ENCODE measurements at places on chromosomes 2 and 18. TPM values are rescaled to one million over a fixed set of nuclear protein-coding genes. Genes with fewer than 3 reads are reported as not detected.
A peak's percentile ranks its signal among the peaks of the same experiment; 100 is the strongest.

DNA sequence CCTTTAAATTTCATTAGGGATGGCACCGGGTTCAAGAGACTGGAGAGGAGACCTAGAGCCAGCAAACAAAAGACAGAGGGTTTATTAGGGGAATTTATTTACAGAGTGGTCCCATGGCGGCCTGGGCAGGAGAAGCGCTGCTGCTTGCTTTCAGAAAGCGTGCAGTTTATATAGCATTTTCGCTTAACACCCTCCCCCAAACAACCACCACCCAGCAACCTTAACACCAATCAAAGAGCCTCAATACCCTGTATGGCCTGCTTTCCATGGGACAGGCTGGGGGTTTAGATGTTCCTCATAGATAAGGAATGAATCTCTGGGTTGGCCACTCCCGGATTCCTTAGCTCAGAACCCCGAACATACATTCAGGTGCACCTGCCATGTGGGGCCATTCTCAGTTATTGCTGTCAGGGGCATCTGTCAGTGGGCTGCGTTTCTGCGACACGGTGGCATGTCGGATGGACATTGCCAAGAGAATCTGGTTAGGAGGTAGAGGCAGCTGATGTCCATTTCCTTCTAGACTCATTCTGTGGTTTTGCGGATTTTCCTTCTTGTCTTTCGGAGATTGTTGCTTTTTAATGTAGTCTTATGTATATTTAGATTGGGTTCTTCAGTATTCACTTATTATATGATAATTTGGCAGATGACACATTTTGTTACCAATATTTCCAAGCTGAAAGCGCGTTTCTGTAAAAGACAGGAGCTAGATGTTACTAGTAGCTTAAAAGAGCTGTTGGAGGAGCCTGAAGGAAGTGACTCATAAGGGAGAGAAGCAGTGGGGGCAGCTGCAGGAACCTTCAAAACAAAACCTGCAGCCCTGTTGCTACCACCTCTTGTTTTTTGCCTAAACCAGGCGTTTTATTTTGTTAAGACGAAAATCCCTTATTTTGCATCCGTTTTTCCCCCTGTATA lies 7.2 kb downstream of the AGAP1 start:
- DNase-seq, result no peak

- DNase-seq, result no peak
Measured at GRCh38 chr2:176562359-176563078, 293.3 kb downstream of the MTX2 start.

GRCh38 chr2:197234671-197235191 lies 75.8 kb downstream of the ANKRD44 start:
- DNase-seq, result no peak

DNA sequence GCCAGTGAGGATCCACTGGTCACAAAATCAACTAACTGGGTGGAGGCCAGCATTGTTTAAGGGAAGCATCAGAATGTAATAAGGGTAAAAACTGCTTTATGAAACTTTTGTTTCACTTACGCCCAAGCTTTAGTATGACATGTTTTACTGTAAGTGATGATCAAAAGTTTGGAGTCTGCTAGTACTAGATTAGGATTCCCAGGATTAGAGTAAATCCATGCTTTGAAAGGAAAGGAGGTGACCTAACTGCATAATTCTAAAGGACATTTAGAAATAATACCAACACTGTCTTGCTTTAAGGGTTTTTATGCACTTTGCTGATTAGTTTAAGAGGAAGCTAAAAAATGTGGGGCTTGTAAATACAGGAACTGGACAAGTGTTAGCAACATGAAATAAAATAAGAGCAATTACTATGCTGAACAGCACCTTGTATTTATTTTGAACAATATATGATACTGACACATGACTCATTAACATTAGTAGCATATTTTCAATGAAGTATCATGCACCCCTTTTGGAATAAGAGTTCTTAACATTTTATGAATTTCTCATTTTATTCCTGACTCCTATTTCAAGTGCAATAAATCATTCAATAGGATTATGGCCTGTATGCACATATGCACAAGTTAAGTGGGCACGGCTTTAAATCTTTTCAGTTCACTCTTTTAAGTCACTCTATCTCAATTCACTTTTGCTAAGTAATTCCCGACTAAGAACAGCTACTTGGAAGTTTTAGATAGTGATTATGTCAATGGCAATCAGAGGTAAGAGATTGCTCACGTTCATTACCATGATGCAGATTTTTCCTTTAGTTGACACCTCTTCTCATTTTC lies 62.5 kb downstream of the STK39 start:
- no peak for DNase-seq

DNA sequence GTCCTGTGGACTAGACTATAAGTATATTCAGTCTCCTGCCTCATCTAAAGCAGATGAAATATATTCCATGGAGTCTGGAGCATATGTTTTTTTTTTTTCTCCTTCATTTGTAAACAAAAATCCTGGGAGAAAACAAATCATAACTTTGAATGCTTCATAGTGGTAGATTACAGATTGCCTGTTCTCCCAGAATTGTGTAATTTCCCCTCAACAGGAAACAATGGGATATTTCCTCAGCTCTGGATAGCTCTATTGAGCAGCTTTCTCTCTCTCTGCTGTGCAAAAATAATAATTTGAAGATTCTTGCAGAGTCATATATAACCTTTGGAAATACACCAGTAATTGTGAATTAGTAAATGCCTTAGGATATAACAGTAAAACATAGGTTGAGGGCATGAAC lies 1406.6 kb upstream of the ACVR2A start:
- peak; percentile 2 for DNase-seq

GRCh38 chr18:3715231-3716080 lies 265.5 kb downstream of the TGIF1 start:
- no peak for DNase-seq

GRCh38 chr2:17610521-17610920 lies 70.0 kb downstream of the VSNL1 start:
- DNase-seq, result peak; percentile 12

DNA sequence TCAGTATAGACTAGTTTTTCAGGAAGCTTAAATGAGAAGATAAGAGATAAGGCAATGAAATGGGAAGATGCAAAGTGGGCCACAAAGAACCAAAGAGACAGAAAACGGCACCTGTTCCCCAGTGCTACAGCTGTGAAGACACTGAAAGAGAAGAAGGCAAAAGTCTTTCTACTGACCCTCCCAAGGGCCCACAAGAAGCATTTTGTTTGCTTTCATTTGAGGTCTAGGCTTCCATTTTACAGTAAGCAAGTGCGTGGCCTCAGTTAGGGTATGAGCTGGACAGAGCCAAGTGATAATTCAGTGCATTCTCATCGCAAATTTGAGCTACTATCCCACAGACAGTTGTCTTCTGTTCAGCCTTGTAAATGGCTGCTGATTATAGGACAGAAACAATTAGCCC lies 53.4 kb upstream of the STK17B start:
- no peak for DNase-seq

- DNase-seq, result no peak
Measured at GRCh38 chr2:151826737-151827157, 1.5 kb downstream of the ARL5A start.

DNA sequence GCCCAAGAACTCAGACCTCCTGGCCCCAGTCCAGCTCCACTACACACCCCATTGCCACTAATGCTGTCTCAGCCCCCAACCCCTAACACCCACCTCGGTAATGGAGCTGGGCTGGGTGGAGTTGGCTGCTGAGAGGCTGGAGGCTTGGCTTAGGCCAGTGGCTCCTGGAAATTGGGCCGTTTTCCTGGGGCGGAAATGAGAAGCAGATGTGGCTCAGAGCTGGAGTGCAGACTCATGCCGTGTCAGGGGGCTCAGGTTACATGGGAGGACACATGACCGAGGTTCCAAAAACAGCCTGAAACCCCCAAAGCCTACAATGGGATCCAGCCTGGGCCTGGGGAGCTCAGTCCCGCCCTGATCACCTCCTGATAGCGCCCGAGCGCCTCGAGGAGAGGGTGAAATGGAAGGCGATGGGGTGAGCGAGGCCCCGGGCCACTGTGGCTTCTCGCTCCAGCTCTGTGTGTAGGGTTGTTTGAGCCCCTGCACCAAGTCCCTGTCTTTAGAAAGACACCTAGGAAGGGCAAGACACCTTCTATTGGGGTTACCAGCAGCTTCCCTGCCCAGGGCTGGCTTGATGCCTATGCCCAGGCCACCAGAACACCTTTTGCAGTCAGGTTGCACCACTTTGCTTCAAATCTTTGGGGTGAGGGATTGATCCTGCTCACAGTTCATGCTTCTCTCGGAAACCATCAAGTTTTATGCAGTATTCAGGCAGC lies 175.7 kb upstream of the HAAO start:
- DNase-seq, result no peak

GRCh38 chr2:39731546-39731945 lies 47.5 kb downstream of the THUMPD2 start:
- DNase-seq, result no peak

- no peak for DNase-seq
Measured at GRCh38 chr2:59076079-59076619, 835.0 kb upstream of the FANCL start.

DNA sequence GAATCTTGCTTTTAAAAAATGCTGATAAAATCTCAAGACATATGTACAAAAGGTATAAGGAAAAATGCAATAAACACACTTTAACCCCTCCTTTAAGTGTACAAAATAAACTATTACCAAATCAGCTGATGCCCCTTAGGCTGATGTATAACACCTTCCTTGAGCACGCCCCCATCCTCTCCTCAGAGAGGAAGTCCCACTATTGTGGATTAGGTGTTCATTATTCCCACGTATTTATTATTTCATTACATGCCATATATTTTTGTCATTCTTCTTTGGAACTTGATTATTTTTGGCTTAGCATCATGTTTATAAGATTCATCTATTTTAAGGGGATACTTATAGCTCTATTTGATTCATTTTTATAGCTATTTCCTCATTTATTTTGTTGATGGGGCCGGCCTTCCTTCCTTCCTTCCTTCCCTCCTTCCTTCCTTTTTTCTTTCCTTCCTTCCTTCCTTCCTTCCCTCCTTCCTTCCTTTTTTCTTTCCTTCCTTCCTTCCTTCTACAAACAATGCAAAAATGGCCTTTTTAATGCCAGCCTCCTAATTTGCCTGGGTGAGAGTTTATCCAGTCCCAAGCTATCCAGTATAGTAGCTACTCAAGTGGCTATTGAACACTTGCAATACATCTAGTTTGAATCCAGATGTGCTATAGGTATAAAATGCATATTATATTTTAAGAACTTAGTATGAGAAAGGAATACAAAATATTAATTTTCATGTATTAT lies 4.0 kb downstream of the SERPINB13 start:
- DNase-seq, result no peak

- no peak for DNase-seq
Measured at GRCh38 chr2:20419007-20419576, 27.8 kb upstream of the RHOB start.

GRCh38 chr2:164456619-164457018 lies 164.7 kb downstream of the GRB14 start:
- peak; percentile 7 for DNase-seq

GRCh38 chr2:50006327-50006726 lies 852.0 kb upstream of the FSHR start:
- DNase-seq, result no peak

GRCh38 chr2:226835420-226835795 lies 446 bp upstream of the RHBDD1 start:
- no peak for DNase-seq

DNA sequence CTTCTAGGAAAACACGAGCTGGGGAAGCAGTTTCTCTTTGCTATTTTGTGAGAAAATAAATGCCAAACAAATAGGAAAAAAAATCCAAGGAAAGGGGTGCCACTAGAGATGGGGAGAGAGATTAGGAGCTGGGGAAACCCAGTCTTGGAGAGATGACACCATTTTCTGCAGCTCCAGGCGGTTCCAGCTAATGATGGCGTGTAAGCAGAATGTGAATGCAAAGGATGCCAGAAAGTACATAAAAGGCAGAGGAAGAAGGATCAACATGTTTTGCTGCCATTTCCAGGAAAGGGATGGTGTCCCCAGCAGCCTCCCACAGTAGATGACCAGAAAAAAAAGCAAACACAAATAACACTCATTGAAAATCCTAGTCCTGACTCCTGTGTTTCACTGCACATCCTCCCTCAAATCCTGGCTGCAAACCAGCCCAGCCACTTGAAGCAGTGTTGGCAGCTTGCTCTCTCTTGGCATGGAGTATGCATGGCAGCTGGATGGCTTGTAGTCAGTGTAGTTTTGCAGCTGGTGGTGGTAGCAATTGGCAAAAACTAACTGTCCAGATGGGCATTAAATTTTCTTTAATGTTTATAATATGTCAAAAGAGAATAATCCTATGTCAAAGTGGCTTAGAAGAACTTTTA lies 93.6 kb downstream of the FTCDNL1 start:
- peak; percentile 39 for DNase-seq

DNA sequence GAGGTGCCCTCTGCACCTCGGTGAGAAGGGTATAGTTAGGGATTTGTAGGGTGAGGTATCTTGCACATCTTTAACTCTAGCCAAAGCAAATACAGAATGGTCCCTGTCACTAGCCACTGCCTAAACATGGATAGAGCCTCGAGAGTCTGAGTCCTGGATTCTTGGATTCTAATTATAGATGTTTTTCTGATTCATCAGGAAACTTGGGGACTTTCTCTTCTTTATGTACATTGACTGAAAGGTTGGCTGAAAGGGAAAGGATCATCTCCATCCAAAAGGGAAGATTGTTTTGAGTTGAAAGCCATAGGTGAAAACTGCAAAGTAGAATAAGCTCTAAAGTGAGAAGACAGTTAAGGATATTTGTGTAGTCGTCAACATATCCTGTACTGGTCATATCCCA lies 8.2 kb downstream of the STK36 start:
- no peak for DNase-seq

GRCh38 chr2:215028231-215028630 lies 110.2 kb downstream of the ABCA12 start:
- no peak for DNase-seq

DNA sequence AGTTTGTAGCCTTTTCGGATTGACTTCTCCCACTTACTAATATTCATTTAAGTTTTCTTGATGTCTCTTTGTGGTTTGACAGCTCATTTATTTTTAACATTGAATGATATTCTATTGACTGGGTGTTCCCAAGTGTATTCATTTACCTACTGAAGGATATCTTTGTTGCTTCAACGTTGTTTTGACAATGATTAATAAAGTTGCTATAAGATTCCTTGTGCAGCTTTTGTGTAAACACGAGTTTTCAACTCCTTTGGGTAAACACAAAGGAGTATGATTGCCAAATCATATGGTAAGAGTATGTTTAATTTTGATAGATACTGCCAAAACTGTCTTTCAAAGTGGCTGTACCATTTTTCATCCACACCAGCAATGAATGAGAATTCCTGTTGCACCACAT lies 1200.9 kb downstream of the DSC3 start:
- DNase-seq, result no peak

VWA3B gene
- total RNA-seq, result 3.5 TPM

ALPP gene
- 3.1 TPM for total RNA-seq

SLC38A11 gene
- 0.63 TPM for total RNA-seq

ZNF521 gene
- total RNA-seq, result 30.2 TPM

DPY30 gene
- 58.0 TPM for total RNA-seq

CFAP65 gene
- 4.3 TPM for total RNA-seq

FNDC4 gene
- total RNA-seq, result 8.0 TPM

ZNF532 gene
- total RNA-seq, result 56.2 TPM

NR4A2 gene
- 3.5 TPM for total RNA-seq

C2orf78 gene
- not detected for total RNA-seq
